GM12865 (cell line): ENCODE measurements at places on chromosomes 11 and 22.
A peak's percentile ranks its signal among the peaks of the same experiment; 100 is the strongest.

- DNase-seq, result no peak
Observed at GRCh38 chr11:65793144-65793581, 6.3 kb downstream of the OVOL1 start.

DNA sequence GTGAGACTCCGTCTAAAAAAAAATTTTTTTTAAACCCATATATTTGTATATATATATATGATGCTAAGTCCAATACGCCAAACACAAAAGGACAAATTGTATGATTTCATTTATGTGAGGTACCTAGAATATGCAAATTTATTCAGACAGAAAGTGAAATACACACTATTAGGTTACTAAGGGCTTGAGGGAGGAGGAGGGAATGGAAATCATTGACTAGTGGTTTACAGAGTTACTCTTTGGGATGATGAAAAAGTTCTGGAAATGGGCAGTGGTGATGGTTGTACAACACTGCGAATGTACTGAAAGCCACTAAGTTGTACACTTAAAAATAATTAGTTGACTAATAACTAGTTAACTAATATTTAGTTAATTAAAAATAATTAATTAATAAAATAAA is 36.2 kb upstream of the FGF3 start:
- no peak for DNase-seq

GRCh38 chr11:100777103-100777502 is 90.0 kb downstream of the ARHGAP42 start:
- no peak for DNase-seq

DNA sequence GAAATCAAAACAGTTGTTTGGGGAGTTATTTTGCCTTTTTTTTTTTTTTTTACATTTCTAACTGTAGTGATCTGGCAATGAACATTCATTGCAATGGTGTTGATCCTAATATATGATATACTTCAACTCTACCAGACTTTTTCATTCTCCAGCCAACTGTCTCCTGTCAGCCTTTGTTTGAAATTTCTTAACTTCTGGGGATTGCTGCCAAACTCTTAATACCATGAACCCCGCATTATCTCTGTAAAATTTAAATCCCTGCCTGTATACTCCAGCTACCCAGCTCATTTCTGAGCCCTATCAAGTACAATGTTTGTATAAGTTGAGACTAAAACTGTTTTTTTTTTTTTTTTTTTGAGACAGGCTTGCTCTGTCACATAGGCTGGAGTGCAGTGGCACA is 280.7 kb downstream of the TTC28 start:
- DNase-seq, result no peak

DNA sequence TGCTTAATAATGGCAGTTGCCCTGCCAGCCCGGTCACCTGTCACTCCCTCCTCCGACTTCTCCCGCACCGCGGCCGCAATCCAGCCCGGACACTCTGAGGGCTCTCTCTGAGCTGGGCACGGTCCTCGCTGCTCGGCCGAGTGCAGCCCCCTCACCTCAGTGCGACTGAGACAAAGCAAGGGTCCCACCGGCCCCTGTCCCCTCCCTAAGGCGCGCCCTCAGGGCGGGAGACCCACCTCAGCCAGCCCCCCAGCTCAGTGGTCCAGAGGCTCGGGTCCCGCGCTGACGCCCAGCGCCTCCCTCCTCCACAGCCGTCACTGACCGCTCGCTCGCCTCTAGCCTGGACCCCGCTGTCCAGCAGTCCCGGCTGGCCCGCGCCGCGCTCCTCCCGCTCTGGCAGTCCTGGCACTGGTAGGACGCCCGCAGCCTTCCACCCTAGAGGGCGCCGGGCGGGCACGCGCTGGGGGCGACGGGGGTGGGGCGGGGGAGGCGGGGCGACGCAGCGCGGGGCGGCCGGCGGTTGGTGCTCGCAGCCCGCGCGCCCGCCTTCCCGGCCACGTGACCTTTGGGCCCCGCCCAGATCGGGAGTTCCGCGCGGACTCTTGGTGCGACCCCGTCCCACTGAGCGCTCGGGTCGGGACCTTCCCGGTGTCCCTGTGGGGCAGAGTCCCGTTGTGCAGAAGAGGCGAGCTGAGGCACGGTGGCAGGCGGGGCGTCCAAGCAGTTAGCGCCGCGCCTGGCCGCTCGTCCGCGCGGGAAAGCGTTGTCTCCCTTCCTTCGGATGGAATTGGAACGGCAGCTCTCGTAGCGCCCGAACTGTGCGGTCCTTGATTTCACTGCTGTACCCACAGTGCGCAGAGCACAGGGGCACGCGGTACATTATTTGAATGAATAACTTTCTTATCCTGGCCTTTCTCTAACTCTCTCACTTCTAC is 7.8 kb upstream of the L3MBTL2 start:
- DNase-seq, result peak; percentile 73

DNA sequence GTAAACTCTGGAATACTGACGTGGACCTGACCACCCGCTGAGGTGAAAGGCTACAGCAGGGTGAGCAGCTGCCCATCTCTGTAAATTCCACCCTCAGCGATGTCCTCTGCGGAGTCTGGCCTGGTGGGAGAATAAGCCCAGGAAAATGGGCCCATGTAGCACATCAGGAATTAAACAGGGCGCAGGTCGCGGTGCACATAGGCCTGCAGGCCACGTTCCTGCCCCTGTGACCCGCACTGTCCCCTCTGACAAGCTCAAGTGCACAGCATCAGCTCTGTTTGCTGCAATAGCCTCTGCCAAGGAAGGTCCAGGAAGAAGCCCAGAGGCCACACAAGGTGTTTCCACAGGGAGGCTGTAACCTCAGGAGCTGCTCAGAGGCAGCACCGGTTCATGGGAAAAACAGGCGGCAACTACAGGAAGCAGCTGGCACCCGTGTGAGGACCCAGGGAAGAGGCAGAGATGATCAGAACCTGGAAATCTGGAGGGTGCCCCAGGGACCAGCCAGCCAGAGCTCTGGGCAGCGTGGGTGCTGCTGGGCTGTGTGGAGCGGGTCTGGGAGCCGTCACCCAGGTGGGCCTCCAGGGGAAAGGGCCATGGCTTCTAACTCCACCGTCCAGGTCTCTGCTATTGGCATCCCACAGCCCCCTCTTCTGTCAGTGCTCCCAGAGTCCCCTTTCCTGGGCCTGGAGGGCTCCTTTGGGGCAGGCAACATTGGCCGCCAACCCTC is 808 bp upstream of the IFITM2 start:
- no peak for DNase-seq

DNA sequence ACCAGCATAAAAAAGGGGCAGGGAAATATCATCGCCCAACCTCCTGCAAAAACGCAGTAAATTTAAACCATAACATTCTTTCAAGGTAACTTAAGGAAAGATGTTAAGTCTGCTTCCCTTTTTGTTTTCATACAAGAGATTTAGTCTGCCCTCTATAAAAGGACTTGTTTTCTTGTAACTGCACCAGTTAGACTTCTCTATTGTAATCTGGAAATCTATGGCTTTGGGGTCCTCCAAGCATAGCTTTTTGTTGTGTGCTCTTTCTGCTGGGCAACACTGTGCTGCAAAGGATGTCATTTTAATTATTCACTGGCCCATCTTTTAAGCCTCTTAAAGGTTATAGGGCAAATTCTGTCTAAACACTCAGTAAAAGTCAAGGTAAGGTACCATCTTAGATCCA is 136.0 kb downstream of the MAML2 start:
- DNase-seq, result no peak

DNA sequence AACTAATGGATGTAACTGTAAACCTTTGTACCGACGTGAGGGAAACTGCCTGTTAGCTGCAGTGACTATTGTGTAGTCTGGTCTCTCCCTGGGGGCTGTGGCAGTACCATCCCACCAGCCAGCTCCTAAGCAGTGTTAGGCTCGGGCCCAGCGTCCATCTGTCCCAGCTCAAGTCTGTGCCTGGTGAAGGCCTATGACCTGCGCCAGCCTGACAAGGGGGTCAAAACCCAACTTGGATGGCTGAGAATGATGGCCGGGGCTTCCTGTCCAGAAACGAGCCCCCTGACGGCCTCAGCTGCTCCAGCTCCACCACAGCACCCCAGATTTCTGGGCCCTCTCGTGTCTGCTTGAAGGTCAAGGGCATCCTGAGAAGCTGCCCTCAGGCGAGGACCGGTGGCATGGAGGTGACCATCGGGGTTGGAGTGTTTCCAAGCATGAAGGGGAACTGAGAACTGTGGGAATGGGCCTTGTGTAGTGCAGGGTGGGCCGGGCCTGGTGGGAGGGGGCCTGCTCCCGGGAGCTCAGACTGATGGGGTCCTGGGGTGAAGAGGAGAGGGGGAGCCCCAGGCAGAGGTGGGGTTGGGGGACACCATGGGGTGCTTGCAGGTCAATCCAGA is 14.3 kb upstream of the SPI1 start:
- DNase-seq, result no peak

DNA sequence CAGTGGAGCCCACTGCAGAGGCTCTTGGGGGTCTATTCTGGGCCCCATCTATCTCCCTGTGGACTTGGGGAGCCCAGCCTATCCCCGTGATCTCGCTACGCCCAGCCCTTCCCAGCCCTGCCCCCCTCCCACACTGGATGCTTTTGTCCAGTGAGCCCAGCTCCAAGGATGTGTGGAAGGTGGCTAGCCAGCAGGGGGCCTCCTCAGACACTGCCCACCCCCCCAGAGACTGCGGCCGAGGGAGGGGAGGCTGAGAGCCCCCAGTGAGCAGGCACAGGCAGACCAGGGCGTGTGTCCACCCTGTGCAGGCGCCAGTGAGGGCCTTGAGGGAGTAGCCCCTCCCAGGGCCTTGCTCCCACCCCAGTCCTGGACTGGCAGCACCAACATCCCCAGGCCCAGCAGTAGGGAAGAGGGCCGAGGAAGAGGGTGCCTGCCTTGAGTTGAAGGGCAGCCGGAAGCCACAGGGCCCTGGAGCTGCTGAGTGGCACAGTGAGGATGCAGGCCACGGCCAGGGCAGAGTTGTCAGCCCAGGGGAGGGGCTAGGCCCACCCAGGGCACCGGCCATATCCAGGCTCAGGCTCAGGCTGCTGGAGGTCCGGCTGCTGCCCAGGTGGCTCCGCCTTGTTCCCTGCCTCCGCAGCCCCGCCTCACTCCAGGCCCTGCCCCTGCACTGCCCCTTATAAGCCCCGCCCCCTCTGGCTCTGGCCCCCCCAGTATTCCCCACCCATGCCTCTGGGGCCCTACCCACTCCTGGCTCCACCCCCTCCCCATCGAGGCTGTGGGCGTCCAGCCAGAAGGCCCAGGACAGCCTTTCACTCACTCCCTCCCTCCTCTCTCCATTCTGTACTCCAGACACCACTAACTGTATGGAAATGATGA is 28.0 kb downstream of the MOB2 start:
- no peak for DNase-seq

DNA sequence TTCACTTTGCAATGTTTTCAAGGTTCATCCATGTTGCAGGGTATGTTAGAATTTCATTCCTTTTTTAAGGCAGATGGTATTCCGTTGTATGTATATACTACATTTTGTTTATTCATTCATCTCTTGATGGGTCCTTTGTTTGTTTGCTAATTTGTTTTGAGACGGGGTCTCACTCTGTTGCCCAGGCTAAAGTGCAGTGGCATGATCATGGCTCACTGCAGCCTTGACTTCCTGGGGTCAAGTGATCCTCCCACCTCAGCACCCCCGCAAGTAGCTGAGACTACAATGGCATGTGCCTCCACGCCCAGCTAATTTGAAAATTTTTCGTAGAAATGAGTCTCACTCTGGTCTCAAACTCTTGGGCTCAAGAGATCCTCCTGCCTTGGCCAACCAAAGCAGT is 6.2 kb downstream of the UVRAG start:
- no peak for DNase-seq

DNA sequence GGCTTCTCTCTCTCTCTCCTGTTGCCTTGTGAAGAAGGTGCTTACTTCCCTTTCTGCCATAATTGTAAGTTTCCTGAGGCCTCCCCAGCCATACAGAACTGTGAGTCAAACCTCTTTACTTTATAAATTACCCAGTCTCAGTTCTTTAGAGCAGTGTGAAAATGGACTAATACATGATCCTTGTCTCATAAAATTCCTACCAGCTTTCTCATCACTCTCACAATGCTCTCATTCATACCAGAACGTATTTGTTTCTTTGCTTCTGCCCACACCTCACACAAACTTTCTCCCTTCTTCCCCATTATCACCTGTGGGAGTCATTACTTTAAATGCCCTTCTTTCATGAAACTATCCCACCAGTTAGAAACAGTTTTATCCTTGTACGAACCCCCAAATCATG is 62.7 kb upstream of the ARHGAP42 start:
- DNase-seq, result no peak

GRCh38 chr11:74468936-74469335 is 1.6 kb upstream of the KCNE3 start:
- DNase-seq, result no peak

DNA sequence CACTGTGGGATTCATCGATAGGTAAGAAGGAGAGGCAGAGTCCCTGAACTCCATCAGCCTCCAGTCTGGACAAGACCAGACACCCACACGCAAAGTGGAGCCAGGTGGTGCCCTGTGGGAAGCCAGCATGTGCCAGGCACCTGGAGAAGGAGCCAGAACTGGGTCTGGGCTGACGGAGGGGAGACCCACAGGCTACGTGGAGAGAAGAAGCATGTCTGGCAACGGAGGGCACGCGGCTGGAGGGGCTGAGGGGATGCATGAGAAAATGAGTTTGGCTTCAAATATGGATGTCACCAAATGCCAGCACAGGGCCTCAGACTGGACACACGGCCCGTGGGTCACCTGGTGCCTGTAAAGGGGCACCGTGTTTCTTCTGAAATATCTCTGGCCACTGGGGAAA is 55.7 kb downstream of the LINC01488 start:
- DNase-seq, result no peak

GRCh38 chr11:63858628-63859550 is 20.0 kb downstream of the MARK2 start:
- no peak for DNase-seq

DNA sequence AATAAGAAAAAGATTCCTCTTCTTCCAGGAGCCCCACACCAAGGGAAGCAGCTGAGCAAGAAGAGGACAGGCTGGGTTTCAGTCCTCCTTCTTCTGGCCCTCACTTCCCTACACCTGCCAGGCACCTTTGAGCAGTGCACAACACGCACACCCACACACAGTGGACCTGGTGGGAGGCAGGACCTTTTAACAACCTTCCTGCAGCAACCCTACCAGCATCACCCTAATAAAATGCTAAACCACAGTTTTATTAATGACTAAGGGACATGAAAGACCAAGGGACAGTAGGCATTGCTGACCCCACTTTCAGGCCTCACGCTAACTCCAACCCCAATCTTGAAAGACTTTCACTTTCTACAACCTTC is 12.2 kb downstream of the ARAP1 start:
- peak; percentile 42 for DNase-seq

DNA sequence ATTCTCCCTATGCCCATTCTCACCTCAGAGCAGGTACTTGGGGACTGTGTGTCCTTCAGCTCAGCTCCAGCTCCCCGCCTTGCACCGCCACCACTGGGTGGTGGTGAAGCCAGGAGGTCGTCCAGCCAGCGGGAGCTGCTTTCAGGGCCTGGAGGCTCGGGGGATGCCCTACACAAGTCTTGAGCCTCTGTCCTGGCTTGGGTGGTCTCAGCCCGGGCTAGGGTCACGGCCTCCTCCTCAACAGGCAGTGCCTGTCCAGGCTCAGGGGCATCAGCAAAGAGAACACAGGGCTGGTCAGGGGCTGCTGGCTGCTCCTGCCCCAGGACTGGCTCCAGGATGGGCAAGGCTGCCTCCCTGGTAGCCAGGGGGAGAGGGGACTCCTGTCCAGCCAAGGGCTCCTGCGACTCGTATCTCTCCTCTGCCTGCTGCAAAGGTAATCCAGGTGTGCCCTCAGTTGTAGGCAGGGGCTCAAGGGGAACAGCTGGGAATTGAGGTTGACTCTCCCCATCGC is 12.2 kb downstream of the TNKS1BP1 start:
- no peak for DNase-seq
